MM.1S (cell line): ENCODE measurements at places on chromosomes 1 and 21.

- peaks cover 34% of the 10 kb centered on the region for H3K4me1 ChIP-seq
- no peaks in the 10 kb centered on the region for H3K36me3 ChIP-seq
- H3K27me3 ChIP-seq, result no peaks in the 10 kb centered on the region
- 0 out of 2 replicates have a peak overlapping the region, but pooled peaks have one; percentile 21 for H3K4me3 ChIP-seq
These were observed 65.4 kb upstream of the KRTAP19-8 start for GRCh38 chr21:31103571-31104265.

GRCh38 chr1:78987042-78987441 lies 19.5 kb downstream of the ADGRL4 start:
- no peaks in the 10 kb centered on the region for H3K27me3 ChIP-seq
- no peak for DNase-seq
- H3K4me1 ChIP-seq, result no peaks in the 10 kb centered on the region
- no peaks in the 10 kb centered on the region for H3K36me3 ChIP-seq
- H3K4me3 ChIP-seq, result no peak overlapping the region

DNA sequence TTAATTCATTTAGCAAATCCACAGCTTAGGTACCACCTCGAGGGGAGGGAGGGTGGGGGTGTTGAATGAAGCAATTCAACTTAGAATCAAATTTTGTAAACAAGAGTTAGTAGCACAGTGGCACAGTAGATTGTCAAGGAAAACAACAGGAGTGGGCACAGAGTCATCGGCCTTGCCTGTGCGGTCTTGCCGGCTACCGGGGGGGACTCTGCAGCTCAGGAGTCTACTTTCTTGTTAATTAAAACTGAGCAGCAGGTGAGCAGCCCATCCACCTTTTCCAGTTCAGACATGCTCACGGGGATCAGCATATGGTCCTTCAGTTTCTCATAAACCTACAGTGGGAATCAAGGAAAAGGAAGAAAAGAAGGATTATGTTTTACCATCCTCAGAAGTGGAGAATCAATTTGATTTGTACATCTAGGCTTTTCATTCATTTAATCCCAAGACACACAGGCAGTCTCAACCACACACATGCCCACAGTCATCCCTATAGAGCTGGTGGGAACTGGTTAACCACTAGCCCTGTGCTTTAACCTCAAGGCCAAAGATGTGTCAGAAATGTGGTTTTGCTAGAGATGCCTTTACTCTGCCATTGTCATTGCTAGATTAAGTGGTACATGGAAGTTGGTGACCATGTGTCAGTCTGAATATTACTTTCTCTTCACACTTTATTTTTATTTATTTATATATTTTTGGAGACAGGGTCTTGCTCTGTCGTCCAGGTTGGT lies 45.0 kb upstream of the BCL10 start:
- no peak overlapping the region for H3K4me3 ChIP-seq
- no peak overlapping the region for H3K27ac ChIP-seq
- H3K4me1 ChIP-seq, result no peaks in the 10 kb centered on the region

- H3K27ac ChIP-seq, result no peak overlapping the region
- no peak for DNase-seq
- no peaks in the 10 kb centered on the region for H3K36me3 ChIP-seq
- H3K4me3 ChIP-seq, result no peak overlapping the region
These were observed 25.0 kb upstream of the CTTNBP2NL start for GRCh38 chr1:112370996-112371395.

DNA sequence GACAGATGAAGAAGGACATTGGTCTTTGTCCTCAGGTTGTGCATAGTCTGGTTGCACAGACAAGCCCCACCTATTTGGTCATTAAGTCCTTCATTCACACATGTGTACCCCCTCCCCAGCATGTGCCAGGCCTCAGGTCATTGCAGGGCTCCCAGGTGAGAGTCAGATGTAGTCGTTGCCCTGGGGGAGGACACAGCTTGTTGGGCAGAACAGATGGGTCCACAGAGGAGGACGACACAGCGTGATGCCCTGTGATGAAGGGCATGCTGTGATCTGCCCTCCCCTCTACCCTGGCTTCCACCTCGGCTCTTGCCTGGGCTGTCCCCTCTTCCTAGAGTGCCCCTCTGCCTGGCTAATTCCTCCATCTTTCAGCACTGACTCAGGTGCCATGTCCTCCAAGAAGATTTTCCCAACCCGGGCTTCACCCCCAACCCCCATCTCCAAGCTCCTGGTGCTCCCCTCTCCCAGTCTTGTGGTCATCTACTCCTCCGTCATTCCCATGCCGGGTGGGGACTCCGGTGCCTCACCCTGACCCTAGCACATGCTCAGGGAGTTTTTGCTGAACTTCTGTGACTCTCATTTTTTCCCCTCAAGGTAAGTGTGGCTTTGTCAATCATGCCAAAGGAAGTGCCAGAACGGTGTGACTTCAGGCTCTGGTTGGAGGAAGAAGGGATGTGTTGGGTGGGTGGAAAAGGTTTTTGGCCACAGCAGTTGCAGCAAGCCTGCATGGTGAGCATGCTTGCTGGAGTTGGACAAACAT lies 220.5 kb downstream of the FOXD2 start:
- no peak overlapping the region for H3K27ac ChIP-seq
- no peaks in the 10 kb centered on the region for H3K27me3 ChIP-seq
- no peak overlapping the region for H3K4me3 ChIP-seq
- no peak for DNase-seq

GRCh38 chr1:92754000-92754718 lies 30.7 kb downstream of the EVI5 start:
- no peak for DNase-seq
- H3K27me3 ChIP-seq, result no peaks in the 10 kb centered on the region
- no peaks in the 10 kb centered on the region for H3K36me3 ChIP-seq
- no peak overlapping the region for H3K27ac ChIP-seq
- H3K4me3 ChIP-seq, result no peak overlapping the region

- DNase-seq, result no peak
- peaks cover 66% of the 10 kb centered on the region for H3K4me1 ChIP-seq
- peaks cover 26% of the 10 kb centered on the region for H3K36me3 ChIP-seq
- H3K27me3 ChIP-seq, result no peaks in the 10 kb centered on the region
- peak overlapping the region; percentile 98 for H3K27ac ChIP-seq
- peak overlapping the region; percentile 17 for H3K4me3 ChIP-seq
These were observed 14.5 kb downstream of the LAPTM5 start for GRCh38 chr1:30742963-30743559.

- no peaks in the 10 kb centered on the region for H3K36me3 ChIP-seq
- no peaks in the 10 kb centered on the region for H3K4me1 ChIP-seq
- no peaks in the 10 kb centered on the region for H3K27me3 ChIP-seq
These were observed 100.7 kb upstream of the GFI1 start for GRCh38 chr1:92587445-92587844.

GRCh38 chr1:21254335-21254951 lies 35.8 kb downstream of the ECE1 start:
- DNase-seq, result no peak
- no peak overlapping the region for H3K27ac ChIP-seq
- H3K36me3 ChIP-seq, result no peaks in the 10 kb centered on the region
- H3K27me3 ChIP-seq, result no peaks in the 10 kb centered on the region
- H3K4me3 ChIP-seq, result no peak overlapping the region
- no peaks in the 10 kb centered on the region for H3K4me1 ChIP-seq

DNA sequence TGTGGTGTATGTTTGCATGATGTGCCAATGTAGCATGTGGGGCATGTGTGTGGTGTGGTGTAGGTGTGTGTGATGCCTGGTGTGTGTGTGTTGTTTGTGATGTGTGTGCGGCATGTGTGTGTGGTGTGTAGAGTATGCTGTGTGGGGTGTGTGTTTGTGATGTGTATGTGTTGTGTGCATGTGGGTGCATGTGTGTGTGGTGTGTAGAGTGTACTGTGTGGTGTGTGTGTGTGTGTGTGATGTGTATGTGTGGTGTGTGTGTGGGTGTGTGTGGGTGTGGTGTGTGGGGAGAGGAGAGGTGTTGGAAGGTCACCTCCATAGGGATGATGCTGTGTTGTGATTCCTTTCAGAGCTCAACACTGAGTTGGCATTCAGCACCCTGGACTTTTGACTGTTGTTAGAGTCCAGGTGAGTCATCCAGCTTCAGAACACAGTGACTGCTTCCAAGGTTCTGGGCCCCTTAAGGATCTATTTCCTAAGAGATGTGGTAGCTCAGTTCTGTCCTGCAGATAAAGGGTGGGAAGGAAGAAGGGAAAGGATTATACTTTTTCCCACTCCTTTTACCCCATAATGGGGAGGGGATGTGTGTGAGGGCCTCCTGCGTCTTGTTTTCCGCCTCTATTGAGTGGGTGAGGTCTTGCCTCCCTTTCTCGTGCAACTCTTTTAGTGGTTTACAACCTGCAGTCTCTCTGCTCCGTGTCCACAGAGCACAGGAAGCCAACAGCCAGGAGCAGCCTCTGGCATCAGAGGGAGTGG lies 47.6 kb downstream of the RHOU start:
- no peaks in the 10 kb centered on the region for H3K27me3 ChIP-seq
- no peaks in the 10 kb centered on the region for H3K4me1 ChIP-seq
- no peak overlapping the region for H3K27ac ChIP-seq
- DNase-seq, result no peak
- no peaks in the 10 kb centered on the region for H3K36me3 ChIP-seq
- no peak overlapping the region for H3K4me3 ChIP-seq
